Lung (tissue), 17 donors: ENCODE measurements at places on chromosomes 7 and 10. TPM values are rescaled to one million over a fixed set of nuclear protein-coding genes. Genes with fewer than 3 reads are reported as not detected.

- no peak for DNase-seq
Observed at GRCh38 chr7:73896454-73896853, 35.5 kb downstream of the TMEM270 start.

DNA sequence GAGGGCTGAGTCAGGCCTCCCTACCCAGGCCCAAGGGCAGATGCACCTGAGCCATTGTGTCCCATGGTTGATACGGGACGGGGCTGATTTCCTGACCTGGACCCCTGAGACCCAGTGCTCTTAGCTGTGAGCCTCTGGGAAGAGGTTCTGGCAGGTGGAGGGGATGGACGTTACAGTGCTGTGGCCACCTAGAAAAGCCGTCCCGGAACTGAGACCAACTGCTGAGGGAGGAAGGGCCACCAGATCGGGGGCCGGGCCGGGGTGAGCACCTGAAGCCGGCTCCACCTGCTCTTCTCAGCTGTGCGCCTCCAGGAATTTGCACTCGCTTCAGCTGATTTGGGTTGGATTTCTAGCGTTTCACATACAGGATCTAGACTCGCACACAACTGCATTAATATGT is 35.4 kb downstream of the CHST12 start:
- DNase-seq: no peak

DNA sequence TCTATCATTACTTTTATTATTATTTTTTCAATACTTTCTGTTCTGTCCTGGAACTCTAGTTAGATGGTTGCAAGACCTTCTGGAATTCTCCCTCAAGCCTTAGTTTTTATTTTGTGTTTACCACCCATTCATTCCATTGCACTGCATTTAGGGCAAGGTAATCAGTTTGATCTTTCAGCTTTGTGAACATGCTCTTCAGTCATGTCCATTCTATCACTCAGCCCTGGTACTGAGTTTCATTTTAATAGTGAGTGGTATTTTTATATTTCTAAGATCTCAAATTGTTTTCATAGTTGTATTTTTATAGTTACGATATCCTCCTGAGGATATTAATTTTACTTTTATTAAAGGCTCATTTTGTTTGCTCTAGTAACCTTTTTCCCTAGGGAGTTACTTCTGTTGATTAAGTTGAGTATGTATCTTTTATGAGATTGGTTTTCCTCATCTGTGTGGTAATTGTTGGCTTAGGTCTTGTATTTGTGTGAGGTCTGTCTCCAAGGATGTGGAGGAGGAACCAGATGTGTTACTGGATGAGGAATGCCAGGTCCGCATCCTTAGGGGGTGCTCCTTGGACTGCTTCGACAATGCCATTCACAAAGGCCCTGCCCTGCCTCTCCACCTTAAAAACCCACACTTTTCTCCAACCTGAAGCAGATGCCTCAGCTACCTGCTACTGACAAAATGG is 46.7 kb upstream of the RAB18 start:
- DNase-seq: no peak

- DNase-seq: no peak
Observed at GRCh38 chr10:117609796-117610170, 67.2 kb downstream of the EMX2 start.

- no peak for DNase-seq
Observed at GRCh38 chr7:7742223-7742622, 23.8 kb upstream of the RPA3 start.

GRCh38 chr10:35523670-35524225 is 81.4 kb upstream of the GJD4 start:
- no peak for DNase-seq

GRCh38 chr7:117117172-117117571 is 163.9 kb downstream of the ST7 start:
- no peak for DNase-seq

- no peak for DNase-seq
Observed at GRCh38 chr10:130421909-130422308, 285.7 kb downstream of the GLRX3 start.

GRCh38 chr7:117143066-117143465 is 179.8 kb downstream of the WNT2 start:
- no peak for DNase-seq

GRCh38 chr7:44884621-44885393 is 523 bp downstream of the PURB start:
- DNase-seq: peak; percentile 76

DNA sequence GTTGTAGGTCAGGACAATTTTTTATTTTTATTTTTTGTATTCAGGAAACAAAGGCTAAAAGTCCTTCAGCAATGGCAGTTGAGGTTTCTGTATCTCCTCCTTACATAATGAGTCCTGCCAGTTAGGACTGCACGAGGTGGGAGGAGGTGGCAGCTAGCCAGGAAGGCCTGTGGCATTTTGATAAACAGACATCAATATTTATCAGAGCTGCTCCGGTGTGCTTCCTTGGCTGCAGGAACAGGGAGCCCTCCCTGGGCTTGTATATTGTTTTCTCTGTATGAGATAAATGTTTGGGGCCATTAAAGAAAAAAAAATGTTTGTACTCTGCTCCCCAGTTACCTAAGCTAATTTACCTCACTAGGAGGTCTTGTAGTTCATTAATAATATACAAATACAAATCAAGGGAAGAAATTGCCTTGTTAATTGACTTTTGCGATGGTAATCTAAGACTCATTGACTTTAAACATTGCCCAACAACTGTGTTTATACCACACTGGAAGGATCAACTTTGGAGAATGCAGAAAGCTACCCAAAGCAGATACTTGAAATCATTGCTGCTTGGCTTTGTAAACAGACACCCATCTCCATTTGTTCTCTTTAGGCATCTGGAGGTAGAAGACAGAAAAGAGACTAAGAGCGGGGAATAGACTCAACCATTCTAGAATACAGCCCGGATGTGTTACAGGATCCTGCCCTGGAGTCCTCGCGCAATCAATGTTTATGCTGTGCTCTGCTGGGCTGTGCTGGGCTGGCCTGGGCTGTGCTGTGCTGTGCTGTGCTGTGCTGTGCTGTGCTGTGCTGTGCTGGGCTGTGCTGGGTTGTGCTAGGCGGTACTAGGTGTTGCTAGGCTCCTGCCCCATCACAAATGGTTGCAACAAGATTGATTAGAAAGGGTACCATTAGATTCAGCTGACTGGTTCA is 36.5 kb upstream of the PDZD8 start:
- DNase-seq: no peak

GRCh38 chr7:141563956-141564623 is 12.9 kb downstream of the AGK start:
- DNase-seq: no peak

GRCh38 chr10:16717622-16718395 is 99.4 kb downstream of the RSU1 start:
- DNase-seq: peak; percentile 36

DNA sequence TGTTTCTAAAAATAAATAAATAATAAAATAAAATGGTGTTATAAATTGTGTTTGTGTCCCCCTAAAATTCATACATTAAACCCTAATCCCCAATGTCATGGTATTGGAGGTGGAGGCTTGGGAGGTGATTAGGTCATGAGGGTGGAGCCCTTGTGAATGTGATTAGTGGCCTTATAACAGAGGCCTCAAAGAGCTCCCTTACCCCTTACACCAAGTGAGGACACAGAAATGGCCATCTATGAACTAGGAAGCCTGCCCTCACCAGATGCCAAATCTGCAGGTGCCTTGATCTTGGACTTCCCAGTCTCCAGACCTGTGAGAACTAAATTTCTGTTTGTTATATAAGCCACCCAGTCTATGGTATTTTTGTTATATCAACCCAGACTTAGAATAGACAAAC is 738.7 kb downstream of the PARD3 start:
- DNase-seq: no peak

DNA sequence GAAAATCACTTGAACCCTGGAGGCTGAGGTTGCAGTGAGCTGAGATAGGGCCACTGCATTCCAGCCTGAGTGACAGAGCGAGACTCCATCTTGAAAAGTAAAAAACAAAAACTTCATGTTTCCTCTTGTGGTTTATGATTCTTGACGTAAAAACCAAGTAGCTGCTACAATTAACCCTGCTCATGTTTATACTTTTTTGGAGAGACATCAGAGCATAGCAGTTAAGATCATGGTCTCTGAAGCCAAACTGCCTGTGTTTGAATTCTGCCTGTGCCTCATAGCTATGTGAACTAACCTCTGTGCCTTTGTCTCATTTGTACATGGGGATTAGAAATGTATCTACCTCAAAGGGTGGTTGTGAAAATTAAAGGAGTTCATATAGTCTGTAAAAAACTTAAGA is 27.2 kb downstream of the SUV39H2 start:
- no peak for DNase-seq

- no peak for DNase-seq
Observed at GRCh38 chr7:22696541-22697228, 30.3 kb upstream of the IL6 start.

- no peak for DNase-seq
Observed at GRCh38 chr10:126065751-126066377, 169.5 kb downstream of the FANK1 start.

- DNase-seq: peak; percentile 18
Observed at GRCh38 chr7:157568106-157568769, 231.4 kb downstream of the DNAJB6 start.

DNA sequence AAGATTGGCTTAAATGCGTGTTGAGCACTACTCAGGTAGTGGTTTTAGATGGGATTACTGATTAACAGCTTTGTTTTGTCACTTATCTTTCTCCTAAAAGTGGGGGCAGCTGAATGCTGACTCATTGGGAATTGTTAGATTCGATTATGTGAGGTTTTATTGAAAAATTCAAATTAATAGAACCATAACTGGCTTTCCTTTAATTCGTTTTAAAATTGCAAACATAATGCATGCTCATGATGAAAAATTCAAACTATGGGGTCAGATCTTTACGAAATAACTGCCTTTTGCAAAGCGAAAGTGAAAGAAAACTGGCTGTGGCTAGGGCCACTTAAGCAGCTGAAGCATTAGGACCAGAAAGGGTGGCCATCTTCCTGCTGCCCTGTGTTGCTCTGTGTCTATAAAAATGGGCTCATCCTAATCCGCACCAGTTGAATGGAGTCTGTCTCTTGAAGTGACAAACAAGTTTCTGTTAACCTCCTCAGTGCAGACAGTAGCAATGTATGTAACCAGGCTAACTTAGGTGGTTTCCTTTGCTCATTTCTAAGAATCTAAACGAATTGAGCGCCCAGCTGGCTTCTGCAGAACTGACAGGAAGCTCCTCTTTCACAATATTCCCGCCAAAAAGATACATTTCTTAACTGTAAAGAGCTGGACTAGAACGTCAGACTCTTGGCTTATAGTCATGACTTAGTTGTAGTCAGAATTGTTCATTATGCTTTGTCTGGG is 27.8 kb downstream of the DENND10 start:
- DNase-seq: peak; percentile 68

DNA sequence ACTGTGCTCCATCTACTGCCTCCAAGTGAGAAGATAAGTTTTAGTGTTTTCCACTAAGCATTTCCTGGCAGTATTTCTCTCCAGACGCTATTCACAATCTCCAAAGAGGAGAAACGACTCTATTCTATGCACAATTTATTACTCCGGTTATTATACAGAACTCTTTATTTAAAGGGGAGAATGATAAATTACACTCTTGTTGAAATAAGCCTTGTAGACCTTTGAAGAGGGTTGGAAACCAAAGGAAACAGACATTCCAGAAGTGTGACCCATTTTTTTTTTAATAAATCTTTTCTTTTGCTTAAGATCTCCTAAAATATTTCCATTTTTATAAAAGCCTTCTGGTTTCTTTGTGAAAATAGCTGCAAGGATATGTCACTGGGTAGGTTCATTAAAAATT is 76.1 kb upstream of the HDAC9 start:
- no peak for DNase-seq

GRCh38 chr10:96306516-96306915 is 2.3 kb downstream of the DNTT start:
- peak; percentile 47 for DNase-seq

- DNase-seq: no peak
Observed at GRCh38 chr10:44724415-44725174, 186.5 kb upstream of the TMEM72 start.

GRCh38 chr7:55034776-55035175 is 16.0 kb downstream of the EGFR start:
- DNase-seq: no peak

GRCh38 chr7:74655324-74655723 is 2.2 kb upstream of the GTF2I start:
- no peak for DNase-seq

DNA sequence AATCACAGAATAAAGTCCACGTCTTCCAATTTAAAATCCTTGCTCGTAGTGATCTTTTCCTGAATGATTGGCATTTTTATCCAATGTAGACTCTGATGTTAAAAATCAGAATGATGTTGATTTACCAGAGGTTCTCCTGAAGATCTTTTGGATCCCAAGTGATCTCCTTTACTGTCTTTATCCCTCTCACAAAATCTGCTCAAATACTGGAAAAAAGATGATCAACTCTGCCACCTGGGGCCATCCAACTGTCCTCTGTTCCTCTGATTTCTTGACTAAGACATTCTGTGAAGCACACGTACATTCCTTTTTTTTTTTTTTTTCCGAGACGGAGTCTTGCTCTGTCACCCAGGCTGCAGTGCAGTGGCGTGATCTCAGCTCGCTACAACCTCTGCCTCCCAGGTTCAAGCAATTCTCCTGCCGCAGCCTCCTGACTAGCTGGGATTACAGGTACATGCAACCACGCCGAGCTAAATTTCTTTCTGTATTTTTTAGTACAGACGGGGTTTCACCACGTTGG is 18.0 kb upstream of the ADRB1 start:
- no peak for DNase-seq

Gene MUC3A
- 5.5 TPM for total RNA-seq

Gene MSMB
- total RNA-seq: 0.64 TPM

Gene PNLIPRP1
- 1.4 TPM for total RNA-seq

Gene TFPI2
- 3.9 TPM for total RNA-seq

Gene CALML3
- 0.11 TPM for total RNA-seq

Gene CCDC146
- total RNA-seq: 29.6 TPM

Gene PHF14
- total RNA-seq: 89.5 TPM

Gene PON2
- 174 TPM for total RNA-seq

Gene SP8
- not detected for total RNA-seq
